Fibroblast of gingiva (primary cell): ENCODE measurements at places on chromosomes 16 and 17.

DNA sequence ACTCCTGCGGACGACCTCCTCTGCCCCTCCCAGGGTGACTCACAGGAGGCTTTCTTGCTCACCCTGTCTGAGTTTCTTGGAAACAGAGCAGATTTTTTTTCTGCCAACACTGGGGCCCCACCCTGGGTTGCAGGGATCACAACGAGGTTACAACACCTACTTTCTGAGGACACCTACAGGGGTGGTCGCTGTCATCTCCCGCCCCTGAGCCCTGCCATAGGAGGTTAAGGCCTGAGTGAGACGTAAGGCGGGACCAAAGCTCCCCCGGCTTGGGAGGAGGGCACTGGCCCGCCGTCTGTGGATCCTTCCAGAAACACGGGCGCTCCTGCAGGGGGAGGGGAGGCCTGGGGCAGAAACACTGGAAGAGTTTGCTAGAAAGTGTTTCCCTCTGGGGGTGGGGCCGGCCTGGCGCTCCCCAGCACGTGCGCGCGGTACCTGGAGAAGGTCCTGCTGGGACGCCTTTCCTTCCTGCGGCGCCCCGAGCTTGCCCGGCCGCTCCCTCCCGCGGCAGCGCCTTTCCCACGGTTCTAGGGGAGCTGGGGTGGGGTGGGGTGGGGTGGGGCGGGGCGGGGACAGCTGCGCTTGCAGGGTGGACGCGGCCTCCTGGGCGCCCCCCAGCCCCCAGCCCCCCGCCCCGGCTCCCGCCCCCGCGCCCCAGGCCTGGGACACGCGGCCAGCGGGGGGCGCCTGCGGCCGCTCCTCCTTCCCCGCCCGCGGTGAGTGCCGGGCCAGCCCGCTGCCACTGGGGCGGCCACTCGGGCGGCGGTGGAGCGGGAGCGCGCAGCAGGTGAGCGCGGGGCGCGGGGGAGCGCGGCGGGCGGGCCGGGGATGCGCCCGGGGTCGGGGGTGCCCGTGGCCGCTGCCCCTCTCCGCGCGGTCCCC lies 20.7 kb upstream of the ADCY7 start:
- DNase-seq, result peak; percentile 21

- no peak for DNase-seq
Observed at GRCh38 chr17:62955841-62956352, 10.1 kb upstream of the TANC2 start.

DNA sequence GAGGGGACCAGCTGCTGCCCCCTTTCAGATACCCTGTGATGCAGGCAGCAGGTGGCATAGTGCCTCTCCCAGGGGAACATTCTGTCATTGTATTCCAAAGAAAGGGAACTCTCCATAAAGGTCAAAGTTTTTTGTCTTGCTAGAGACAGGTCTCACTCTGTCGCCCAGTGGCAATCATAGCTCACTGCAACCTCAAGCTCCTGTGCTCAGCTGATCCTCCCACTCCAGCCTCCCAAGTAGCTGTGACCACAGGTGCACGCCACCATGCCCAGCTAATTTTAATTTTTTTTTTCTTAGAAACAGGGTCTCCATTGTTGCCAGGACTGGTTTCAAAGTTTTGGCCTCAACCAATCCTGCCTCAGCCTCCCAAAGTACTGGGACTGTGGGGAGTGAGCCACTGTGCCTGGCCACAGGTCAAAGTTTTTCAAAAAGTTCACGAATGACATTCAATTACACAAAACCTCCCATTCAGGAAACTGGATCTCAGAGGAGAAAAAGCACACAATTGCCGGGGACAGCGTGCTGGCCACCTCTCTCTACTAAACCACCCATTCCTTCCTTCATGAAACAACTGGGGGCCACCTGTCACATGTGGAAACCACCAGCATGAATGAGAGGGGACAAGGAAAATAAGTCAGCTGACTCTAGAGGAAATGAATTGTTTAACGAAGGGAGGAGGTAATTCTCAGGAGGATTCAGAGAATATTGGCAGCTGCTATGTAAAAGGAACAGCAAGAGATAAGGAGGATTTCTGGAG lies 80.0 kb downstream of the MARCHF10 start:
- no peak for DNase-seq

- DNase-seq, result no peak
Observed at GRCh38 chr17:9032583-9032982, 11.3 kb downstream of the NTN1 start.

- no peak for DNase-seq
Observed at GRCh38 chr17:80352216-80352895, 62.6 kb upstream of the ENDOV start.

DNA sequence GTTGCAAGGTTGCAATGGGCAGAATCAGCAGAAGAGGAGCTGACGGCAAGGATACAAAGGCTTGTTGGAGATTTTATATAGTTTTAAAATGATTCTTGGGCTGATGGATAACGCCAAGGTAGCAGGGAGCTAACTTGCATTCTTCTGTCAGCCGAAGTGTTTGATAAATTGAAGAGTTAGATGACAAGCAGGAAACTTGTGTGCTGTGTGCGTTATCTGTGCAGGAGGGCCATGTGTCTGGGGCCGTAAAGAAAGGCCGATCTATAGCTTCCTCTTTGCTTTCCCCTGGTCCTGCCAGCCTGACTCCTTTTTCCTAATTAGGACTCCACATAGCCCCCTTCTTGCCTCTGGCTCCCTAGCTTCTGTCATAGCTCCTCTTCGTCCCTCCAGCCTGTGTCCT lies 6.7 kb upstream of the WWOX start:
- DNase-seq, result no peak

GRCh38 chr17:78859051-78859450 lies 18.4 kb upstream of the USP36 start:
- DNase-seq, result no peak

DNA sequence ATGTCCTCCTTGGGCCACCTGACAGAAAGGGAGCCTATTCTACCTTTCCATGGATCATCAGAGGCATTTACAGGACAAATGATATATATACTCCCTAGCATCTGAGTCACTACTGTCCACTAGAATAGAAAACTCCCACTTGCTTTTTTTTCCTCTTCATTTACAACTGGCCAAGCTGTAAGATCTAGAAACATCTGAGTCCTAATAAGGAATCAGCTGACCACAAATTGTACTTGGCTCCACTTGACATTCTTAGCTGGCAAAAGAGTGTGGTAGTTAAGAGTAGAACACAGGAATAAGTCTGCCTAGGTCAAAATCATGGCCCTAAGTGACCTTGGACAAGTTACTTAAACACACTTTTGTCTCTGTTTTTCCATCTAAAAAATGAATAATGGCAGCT lies 5.2 kb downstream of the RUSF1 start:
- DNase-seq, result peak; percentile 40

- peak; percentile 77 for DNase-seq
Observed at GRCh38 chr17:36183001-36183971, 6.8 kb upstream of the TBC1D3B start.

- no peak for DNase-seq
Observed at GRCh38 chr16:20300312-20301097, 26.8 kb downstream of the GP2 start.

GRCh38 chr17:2369551-2370210 lies 31.2 kb downstream of the MNT start:
- no peak for DNase-seq

- no peak for DNase-seq
Observed at GRCh38 chr16:76201385-76201784, 75.8 kb upstream of the CNTNAP4 start.

DNA sequence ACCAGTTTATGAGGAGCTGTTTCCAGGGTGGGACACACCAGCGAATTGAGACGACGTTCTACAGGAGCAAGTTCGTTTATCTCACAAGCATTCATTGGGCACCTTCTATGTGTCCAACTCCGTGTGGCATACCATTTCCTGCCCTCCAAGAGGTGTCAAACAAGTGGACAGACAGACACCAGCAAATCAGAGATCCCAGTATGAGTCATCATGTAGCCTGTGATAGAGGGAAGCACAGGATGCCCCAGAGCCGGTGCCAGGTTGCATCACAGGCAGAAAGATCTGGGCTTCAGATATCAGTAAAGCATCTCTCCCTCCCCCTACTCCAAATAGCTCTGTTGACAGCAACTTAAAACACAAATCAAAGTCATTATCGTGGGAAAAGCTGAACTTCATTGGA lies 31.8 kb upstream of the MAF start:
- DNase-seq, result no peak

- DNase-seq, result no peak
Observed at GRCh38 chr17:78101542-78101941, 27.0 kb downstream of the TMC6 start.

DNA sequence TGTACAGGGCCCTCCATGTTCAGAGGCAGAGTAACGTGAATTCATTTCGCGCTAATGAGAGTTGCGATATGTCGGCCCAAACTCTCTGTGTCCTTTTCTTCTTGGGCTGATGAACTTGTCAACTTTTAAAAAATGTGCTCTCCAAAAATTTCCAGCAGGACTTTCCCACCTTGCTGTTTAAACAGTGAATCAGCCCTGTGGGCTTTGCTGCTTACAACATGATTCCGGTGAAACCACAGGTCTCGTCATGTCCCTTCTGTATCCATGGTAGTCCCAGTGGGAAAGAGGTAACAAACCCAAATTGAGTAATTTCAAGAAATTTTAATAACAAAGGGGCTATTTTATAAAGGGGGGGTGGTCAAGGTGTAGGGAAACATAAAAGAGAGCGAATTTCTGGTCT lies 612.9 kb downstream of the MAF start:
- no peak for DNase-seq

DNA sequence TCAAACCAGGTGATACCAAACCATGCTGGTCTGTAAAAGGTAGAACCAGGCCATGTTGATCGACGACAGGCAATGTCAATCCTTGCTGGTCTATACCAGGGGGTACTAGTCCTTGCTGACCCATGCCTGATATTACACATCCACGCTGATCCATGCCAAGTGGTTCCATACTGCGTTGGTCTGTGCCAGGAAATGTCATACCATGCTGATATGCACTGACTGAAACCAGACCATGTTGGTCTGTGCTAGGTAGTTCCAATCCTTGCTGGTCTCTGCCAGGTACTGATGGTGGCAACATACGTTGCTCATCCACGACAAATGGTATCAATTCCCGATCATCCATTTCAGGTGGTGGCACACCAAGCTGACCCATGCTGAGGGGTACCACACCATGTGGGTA lies 15.0 kb downstream of the QRICH2 start:
- no peak for DNase-seq

DNA sequence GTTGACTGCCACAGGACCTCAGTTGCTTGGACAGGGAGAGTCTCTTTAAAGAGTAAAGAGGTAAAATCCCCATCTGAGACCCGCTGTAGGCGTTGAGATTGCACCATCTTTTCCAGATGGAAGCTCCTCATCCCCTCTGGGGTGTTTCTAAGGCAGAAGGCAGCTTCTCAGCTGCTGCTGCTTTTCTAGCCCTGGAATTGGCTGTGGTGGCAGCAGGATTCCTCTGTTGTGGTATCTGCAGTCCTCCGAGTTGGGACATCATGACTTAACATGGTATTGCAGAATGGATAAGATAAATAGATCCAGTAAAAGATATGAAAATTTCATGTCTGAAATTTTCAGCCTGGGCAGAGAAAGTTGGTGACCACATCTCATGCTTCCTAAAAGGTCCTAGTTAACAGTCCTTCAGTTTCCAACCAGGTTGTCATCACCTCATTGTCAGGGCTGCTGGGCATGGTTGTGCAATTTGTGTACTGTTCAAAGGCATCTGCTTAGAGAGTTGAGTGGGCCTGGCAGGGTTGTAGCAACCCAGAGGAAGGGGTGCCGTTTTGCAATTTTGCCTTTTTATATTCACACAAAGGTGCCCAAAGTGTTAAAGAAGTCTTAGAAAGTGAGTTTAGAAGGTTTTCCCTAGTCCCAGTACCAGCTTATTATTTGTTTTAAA lies 150.4 kb downstream of the SPECC1 start:
- DNase-seq, result no peak

DNA sequence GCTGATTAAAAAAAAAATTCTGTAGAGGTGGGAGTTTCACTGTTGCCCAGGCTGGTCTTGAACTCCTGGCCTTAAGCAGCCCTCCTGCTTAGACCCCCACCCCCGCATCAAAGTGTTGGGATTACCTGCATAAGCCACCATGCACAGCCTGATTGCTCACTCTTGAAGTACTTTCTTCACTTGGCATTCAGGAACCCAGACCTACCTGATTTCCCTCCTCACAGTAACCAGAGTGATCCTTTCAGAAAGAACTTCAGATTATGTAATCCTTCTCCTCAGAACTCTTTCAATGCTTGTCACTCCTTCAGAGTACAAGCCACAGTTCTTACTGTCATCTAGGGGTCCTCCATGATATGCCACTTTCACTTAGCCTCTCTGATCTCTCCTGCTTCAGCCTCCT lies 1.4 kb downstream of the EFCAB13 start:
- DNase-seq, result no peak

DNA sequence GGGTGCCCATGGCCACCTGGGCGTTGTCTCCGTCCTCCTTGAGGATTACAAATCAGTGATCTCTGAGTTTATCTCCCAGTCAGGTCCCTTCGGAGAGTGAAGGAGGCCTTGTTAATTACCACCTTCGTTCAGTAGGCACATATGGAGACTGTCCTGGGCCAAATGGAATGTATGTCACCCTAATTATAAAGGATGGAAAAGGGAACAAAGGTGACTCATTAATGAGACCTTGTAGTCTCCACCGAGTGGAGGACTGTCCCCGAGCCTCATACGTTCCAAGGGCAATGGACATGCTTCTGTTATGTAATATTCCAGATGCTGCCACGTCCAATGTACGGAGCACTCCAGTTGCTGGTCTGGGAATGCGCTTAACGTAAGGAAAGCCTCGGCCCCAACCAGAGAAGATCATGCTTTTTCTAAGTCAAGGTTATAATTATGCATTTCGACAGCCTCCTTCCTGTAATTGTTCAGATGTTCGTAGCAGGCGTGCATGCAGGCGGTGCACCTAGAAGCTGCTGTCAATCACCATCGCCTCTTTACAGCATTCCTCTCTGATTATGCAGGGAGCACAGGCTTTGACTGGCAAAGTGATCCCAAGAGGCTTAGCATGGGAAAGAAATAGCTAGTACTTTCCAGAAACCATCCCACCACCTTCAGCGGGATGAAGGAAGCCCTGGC lies 22.4 kb upstream of the SEC14L1 start:
- no peak for DNase-seq

DNA sequence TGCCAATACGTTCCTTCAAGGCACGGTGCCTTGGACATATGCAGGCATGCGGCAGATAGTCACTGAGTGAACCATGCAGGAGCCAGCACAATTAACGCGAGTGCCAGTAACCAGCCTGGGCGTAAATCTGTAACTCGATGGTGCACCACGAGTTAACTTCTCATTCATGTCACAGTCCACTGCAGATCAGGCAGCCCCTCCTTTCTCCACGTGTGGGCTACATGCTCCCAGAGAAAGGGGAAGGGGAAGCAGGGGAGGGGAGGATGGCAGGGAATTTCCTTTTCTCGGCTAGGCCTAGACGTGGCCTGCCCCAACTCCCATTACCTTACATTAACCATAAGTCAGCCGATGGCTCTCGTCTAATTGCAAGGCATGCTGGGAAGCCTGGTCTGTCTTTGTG lies 287.9 kb downstream of the CPPED1 start:
- DNase-seq, result no peak

DNA sequence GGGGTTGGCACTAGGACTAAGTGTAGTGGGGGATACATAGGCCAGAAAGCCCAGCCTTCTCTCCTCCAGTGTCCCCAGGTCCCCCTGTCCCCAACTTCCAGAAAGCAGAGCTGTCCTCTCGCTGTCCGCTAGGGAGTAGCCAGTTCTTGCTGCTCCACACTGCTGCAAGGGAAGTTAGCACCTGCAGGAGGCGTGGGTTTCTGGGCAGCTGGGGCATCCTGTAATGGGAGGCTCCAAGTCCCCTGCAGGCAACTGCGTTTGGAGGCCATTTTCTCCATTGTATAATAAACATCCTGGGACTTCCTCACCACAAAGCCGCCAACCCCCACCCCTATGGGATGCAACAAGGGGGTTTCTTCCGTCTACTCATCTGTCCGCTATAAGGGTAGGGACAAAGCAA lies 1.7 kb downstream of the RPRML start:
- no peak for DNase-seq
